ENCODE measurements at places on chromosomes 6 and 20.

GRCh38 chr6:40148882-40149573 is 214.8 kb upstream of the MOCS1 start:
- no peak for DNase-seq

GRCh38 chr6:39770446-39770845 is 21.7 kb upstream of the DAAM2 start:
- DNase-seq = no peak

DNA sequence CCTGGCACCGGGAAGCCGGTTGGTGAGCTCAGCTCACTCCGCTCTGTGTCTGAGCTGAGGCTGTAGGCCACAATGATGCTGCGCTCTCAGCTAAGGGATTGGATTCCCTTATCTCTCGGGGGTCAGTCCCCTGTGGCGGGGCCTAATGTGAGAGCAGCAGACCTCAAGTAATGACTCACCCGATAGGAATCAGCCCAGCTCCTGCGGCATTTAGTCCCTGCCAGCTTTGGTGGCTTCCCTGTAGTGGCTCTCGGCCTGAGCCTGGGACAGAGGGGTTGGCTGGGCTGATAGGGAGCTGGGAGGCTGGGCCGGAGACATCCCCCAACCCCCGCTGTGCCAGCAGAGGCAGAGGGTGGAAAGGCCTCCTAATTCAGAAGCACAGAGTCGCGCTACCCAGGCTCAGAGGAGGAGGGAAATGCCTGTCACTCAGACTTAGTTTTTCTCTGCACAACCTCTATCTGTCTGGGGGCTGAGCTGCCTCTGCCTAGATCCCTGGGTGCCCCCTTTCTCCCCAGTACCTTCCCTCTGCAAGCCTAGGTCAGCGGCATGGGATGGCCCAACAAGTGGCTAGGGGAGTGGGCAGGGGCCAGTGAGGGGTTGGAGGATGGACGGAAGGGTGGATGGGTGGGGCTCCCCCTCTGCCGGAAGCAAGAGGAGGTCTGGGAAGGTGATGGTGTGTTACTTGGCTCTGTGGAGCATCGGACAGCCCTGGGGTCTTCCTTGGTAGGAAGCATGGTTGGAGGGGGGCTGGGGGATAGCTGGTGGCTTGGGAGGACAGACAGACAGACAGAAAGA is 92.2 kb downstream of the CDH22 start:
- DNase-seq = no peak

DNA sequence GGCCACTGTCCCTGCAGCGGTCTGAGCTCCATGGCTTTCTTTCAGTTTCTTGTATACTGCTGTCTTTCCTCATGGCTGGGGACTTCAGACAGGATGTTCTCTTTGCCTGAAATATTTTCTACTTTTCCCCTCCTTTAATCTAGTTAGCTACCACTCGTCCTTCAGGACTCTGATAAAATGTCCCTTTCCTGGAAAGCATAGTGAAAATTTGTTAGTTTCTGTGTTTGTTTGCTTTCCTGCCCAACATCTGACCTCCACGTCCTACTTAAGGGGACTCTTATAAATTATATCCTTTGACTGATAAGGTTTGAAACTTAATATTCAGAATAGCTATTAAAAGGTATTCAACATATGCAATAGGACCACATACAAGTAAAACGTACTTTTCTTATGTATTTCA is 48.8 kb upstream of the KLHL31 start:
- DNase-seq = no peak

DNA sequence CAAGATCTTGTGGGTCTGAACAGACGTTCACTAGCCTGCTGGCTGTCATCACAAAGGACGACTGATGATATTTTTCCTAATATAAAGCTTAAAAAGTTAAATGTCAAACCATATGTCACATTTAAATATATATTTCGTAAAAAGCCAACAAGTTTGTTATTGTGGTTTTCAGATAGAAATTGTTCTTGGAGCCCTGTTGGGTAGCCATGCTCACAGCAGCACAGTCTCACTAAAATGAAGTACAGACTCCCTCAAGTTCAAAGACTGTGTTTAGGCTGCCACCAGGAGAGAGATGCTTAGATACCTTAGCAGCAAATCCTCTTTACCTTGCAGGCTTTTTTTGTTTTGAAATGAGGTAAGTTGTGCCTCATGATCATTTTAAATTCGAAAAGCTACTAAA is 17.8 kb downstream of the EEF1E1 start:
- no peak for DNase-seq

- no peak for DNase-seq
Observed at GRCh38 chr6:134797400-134798113, 152.3 kb downstream of the ALDH8A1 start.

DNA sequence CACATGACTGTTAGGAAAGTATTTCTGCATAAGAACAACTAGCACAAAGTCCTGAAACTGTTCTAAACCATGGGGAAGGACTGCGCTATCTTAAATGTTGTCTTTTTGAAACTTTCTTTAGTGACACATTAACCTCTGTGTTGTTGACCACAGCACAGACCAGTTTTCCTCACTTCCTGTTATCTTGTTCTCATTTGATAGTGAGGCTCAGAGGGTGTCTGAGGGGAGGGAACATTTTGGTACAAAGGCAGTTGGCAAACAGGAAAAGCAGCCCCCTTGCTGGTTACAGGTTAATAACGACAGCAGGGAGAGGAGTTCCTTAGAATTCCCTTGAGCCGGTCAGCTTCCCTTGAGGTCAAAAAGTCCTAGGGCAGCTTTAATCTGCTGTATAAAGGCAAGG is 143.5 kb upstream of the BMP2 start:
- no peak for DNase-seq

DNA sequence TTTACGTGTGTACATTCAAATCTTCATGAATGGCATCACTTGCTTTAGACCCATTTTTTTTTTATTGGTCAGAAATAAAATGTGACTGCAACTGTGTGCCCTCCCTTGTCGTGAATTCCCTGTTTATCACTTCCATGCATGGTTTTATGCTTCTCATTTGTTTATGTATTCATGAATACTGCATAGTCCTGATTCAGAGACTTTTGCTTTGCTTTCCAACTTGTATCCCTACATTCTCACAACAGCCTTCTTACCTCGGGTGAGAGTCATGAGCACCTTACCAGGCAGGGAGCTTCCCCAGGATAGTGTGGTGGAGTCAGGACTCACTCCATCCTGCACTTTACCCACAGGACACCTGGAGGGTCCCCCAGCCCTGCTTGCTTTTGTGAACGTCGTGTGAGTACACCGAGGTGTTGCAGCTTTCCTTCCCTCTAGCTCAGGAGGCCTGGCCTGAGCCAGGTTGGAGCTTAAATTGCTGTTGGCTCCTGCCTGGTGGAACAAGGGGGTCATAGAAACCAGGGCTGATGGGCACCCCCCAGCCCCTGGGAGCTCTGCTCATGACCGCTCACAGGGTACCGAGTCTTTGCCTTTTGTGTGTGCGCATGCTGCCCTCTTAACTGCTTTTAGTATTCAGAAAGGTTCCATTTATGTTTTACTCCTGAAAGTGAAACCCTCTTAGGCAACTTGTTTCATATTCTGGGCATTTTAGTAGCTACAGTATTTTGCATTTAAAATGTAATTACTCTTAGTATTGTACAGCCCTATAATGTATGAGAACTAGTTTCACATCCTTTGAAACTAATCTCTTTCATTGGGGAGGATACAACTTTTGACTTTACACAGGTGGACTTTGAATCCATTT is 66.0 kb downstream of the CDS2 start:
- DNase-seq = no peak

- no peak for DNase-seq
Observed at GRCh38 chr20:227439-228105, 514 bp downstream of the DEFB129 start.

DNA sequence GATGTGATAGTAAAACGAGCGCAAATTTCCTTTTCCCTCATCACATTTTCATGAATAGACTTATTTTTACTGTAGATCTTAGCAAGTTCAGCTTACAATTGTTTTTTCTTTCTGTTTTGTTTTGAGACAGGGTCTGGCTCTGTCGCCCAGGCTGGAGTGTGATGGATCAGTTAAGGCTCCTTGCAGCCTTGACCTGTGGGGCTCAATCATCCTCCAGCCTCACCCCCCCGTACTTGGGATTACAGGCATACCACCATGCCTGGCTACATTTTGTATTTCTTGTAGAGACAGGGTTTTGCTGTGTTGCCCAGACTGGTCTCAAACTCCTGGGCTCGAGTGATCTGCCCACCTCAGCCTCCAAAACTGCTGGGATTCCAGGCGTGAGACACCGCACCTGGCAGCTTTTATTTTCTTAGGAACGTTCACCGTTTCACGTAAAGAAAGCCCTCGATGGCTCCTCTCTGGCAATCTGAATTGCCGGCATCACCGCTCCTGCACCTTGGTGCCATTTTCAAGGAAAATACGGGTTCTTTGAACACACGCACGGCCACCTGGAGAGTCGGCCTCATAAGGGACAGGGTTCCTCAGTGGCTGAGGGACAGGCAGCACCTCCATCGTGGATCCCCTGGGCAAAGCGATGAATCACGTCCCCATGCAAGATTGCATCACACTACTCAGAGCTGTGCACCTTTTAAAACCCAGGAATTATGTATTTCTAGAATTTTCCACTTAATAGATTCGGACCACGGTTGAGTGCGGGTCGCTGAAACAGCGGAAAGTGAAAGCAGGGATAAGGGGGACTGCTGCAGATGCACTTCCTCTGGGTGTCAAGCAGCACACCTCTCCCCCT is 78.7 kb downstream of the IRF4 start:
- no peak for DNase-seq

DNA sequence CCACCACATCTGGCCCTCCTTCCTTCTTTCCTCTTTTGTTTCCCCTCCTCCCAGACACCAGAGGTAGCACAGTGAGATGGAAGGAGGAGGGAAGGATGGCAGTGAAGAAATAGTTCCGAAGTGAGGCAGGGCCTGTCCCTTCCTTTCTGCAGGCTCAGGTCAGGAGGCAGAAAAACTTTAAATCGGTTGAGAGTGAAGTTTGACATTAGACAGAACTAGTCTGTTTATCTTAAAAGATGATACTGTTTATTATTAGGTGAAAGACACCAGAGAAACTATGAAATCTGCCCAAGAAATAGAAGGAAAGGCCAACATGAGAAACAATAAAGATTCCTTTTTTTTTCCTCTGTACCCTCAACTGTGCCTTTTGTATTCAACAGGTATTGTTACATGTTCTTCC is 670.3 kb downstream of the UTRN start:
- DNase-seq = no peak

DNA sequence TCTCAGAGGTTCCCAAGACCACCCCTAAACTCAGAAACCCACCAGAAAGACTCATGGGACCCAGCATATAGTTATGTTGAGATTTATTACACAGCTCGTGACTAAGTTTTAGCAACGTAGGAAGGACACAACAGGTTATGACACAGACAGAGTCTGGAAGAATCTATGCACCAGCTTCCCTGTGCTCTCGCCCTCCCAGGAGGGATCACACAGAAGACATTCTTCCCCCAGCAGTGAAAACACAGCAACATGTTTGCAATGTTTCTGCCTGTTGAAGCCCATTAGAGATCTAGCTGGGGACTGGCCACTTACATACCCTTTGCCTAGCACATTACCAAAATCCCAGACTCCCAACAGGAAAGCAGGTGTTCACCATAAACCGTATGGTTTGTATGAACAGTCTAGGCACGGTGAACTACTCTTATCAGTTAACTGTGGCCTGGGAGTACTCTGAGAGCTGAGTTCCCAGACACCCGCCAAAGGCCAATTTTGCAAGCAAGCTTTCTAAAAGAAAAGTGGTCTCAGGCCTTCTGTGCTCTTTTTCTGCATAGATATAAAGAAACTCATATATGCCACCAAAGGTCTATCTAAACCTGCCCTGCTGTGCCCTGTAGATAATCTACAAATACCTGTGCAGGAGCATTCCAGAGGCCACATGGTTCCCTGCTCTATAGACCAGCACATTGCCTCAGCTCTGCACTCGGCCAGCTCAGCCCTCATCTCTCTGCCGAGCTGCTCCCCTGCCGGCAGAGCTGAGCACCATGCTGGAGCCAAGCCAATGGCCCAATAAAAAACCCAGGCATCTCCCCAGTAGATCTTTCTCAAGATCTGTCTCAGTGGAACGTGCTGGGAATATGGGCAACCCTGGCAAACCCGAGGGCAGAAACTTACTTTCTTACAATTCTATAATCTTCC is 69.6 kb upstream of the SMIM28 start:
- no peak for DNase-seq

- no peak for DNase-seq
Observed at GRCh38 chr6:141878686-141879085, 254.0 kb upstream of the GJE1 start.

GRCh38 chr20:55009066-55009465 is 533.7 kb downstream of the DOK5 start:
- no peak for DNase-seq

DNA sequence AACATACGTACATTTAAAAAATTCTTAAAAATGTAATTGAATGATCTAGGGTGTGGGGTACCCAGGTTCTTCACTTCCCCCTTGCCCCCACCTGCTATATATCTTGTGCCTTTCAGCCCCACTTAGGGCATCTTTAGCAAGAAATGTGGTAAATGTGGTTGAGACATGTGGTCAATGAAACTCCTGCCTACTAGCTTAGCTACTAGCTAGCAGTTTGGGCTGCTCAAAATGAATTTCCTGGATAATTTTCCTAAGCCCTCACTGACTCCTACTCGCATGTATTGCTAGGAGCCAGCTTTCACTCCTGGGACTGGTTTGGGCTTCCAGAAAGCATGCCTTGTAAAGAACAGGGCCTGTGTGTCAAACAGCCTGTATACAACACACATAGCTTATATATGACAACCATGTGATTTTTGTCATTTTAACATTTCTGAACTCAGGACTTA is 257.3 kb downstream of the ATXN1 start:
- DNase-seq = no peak

- no peak for DNase-seq
Observed at GRCh38 chr6:130534627-130535026, 168.8 kb downstream of the TMEM200A start.

DNA sequence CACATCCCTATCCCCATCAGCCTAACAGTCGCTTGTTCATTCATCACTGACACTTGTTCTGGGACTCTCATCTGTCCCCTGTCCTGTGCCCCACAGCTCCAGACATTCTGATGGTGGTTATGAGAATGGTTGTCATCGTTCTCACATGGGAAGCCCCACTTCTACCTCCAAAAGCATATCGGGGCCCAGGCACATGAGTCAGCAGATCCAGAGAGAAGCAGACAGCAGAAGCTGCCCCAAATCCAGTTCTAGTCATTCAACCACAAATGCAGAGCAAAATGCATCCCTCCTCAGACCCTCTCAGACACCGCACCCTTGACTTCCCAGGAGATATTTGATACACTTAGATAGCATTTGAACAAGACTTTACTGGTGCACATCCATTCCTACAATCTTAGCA is 106.0 kb downstream of the FOXF2 start:
- no peak for DNase-seq

GRCh38 chr6:147509891-147510290 is 1.4 kb downstream of the SAMD5 start:
- DNase-seq = no peak
